ENCODE measurements at places on chromosomes 7 and 10.

DNA sequence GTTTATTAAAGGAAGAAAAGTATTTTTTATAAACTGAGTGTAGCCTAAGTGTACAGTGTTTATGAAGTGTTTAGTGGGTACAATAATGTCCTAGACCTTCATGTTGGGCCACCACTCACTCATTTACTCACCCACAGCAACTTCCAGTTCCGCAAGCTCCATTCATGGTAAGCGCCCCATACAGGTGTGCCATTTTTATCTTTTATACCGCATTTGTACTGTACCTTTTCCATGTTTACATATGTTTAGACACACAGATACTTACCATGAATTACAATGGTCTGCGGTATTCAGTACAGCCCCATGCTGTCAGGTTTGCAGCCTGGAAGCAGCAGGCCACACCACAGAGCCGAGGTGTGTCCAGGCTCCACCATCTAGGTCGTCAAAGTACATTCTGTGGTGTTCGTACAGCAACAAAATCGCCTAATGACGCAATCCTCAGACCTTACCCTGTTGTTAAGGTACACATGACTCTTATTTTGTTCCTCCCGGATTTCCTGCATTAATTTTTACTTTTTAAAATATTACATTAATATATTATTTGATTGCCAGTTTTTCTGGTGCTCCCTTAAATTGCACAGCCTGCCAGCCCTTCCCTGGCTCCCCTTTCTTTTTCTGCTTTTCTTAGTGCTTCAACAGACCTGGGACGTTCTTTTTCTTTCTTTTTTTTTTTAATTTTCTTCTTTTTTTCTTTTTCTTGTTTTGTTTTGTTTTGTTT is 881 bp upstream of the SSBP1 start:
- no peak for DNase-seq

DNA sequence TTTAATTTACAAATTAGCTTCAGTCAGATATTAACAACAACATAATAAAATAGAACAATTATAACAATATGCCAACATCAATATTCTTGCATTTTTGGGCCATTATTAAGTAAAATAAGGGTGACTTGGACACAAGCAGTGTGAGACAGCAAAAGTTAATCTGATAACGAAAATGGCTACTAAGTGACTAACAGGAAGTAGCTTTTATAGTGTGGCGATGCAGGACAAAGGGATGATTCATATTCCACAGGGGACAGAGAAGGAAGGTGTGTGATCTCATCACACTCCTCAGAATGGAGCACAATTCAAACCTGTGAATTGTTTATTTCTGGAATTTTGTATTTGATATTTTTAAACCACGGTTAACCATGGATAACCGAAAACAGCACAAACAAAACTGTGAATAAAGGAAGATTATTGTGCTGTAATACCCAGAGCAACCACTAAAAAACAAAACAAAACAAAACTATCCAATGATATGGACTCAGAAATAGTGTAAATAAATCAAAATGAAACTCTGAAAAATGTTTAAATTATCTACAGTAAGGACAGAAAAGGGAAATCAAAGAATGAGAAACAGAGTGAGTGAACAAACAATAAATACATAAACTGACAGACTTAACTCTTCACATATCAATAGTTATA is 66.9 kb upstream of the TFEC start:
- peak; percentile 58 for DNase-seq

- no peak for DNase-seq
These were observed 96.3 kb downstream of the LRRTM3 start for GRCh38 chr10:67022099-67022498.

- DNase-seq: no peak
These were observed 15.9 kb downstream of the VSIR start for GRCh38 chr10:71757399-71757922.

- DNase-seq: no peak
These were observed 117.8 kb downstream of the TES start for GRCh38 chr7:116328161-116328560.

- DNase-seq: peak; percentile 60
These were observed 4.9 kb upstream of the SCD start for GRCh38 chr10:100341953-100342626.

DNA sequence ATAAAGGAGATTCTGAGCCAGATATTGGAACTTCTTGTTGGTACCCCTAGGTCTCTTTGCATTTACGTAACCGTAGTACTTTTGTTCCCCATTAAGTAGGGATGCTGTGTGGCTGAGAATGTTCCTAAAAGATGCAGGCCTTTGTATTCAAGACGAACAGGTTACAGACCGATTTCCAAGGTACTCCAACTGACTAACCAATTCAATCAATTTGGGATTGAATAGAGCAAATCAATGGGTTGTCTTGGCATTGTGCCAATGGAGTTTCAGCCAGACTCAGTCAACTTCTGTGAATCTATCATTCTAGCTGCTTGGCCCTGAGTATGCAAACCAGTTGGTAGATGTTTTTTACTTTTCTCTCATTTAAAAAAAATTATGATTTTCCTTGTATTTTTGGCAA is 347.3 kb upstream of the NPVF start:
- no peak for DNase-seq

DNA sequence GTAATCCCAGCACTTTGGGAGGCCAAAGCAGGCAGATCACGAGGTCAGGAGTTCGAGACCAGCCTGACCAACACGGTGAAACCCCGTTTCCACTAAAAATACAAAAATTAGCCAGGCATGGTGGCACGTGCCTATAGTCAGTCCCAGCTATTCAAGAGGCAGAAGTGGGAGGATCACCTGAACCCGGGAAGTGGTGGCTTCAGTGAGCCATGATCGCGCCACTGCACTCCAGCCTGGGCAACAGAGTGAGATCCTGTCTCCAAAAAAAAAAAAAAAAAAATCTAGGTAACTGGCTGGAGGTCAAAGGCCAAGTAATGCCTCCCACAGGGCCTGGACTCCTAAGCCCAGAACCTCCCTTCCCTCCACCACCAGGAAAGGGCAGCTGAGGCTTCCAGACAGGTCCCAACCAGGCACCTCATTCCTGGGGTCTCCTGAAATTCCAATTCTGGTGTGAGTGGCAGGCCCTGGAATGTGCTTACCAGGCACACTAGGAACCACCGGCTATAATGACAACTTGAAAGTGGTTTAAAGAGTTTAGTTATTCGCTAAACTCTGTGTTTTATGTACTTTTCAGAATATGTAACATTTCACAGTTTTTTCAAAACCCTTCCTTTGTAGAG is 86.9 kb upstream of the TNRC18 start:
- DNase-seq: no peak

GRCh38 chr7:156147104-156147503 is 334.8 kb upstream of the SHH start:
- DNase-seq: no peak

- no peak for DNase-seq
These were observed 34.8 kb downstream of the MTURN start for GRCh38 chr7:30169579-30169978.

- no peak for DNase-seq
These were observed 10.1 kb upstream of the KCNMA1 start for GRCh38 chr10:77647543-77648293.

DNA sequence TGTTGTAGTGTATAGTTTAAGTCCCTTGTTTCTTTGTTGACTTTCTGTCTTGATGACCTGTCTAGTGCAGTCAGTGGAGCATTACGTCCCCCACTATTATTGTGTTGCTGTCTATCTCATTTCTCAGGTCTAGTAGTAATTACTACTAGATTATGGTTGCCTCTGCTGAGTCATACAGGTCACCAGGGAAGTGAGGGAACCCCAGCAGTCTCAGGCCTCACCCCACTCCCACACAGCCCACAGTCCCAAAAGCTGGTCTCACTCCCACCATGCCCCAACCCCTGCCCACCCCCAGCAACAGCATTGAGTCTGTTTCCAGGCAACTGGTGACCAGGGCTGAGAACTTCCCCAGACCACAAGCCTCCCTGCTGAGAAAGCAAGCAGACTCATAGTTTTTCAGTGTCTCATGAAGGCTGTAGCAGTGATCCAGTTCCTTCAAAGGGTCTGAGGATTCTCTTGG is 88.0 kb downstream of the PLXDC2 start:
- peak; percentile 61 for DNase-seq

DNA sequence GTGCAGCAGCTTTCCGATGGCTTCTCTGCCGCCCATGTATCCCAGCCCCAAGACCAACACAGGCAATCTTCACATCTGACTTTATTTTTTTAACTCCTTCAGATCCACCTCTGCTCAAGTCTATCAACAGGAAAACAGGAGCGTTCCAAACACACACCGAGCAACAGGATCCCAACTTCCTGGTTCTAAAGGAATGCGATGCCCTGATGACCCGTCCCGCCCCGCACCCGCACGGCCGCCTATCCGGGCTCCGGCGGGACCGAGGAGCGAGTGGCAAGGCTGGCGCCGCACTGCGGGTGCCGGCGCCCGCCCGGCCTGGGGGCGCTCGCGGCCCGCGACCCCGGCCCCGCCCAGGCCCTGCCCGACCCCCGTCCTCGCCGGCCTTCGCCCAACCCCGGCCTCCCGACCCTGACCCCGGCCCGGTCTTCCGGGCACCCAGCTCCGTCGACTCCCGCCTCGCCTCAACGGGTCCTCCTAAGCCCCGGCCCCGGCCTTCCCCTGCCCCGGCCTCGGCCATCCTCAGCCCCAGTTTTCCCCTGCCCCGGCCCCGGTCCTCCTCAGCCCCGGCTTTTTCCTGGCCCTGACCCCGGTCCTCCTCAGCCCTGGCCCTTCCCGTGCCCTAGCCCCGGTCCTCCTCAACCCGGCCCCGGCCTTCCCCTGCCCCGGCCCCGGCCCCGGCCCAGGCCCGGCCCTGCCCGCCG is 730 bp downstream of the LARP4B start:
- DNase-seq: peak; percentile 30

DNA sequence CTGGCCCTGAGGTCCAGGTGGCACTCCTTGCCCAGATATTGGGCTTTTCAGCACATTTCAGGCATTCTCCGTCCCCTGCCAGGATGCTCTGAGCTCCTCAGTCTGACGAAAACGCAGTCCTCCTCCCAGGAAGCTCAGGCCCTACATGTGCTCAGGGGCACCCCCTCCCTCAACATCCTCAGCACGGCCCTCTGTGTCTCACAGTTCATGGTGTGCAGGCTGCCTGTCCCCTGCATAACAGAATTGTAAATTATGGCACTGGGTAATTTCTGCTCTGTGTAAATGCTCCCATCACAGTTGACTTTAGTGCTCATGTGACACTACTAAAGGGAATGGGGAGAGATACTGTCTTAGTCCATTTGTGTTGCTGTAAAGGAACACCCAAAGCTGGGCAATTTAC is 563.8 kb downstream of the DNAJB6 start:
- no peak for DNase-seq

GRCh38 chr10:11395581-11396310 is 215.7 kb downstream of the USP6NL start:
- DNase-seq: no peak

DNA sequence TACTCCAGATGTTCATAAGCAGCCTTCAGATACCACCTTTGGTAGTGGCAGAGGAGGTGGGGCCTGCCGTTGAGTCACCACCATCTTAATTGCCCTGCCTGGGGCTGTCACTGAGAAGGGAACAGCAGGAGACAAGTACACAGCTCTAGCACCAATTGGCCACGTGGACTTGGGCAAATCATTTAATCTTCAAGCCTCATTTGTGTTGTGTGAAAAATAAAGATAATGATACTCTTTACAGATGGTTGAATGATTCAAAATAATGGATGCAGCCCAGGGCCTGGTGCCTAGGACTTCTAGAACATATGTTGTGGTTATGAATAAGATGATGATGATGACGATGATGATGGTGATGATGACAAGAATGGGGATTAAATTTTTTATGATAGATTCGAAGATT is 111.9 kb upstream of the ADAM12 start:
- no peak for DNase-seq

GRCh38 chr10:5440206-5440605 is 27.8 kb downstream of the NET1 start:
- no peak for DNase-seq

Measured in IMR-90 (cell line).